ENCODE measurements at places on chromosomes 12 and 14.

DNA sequence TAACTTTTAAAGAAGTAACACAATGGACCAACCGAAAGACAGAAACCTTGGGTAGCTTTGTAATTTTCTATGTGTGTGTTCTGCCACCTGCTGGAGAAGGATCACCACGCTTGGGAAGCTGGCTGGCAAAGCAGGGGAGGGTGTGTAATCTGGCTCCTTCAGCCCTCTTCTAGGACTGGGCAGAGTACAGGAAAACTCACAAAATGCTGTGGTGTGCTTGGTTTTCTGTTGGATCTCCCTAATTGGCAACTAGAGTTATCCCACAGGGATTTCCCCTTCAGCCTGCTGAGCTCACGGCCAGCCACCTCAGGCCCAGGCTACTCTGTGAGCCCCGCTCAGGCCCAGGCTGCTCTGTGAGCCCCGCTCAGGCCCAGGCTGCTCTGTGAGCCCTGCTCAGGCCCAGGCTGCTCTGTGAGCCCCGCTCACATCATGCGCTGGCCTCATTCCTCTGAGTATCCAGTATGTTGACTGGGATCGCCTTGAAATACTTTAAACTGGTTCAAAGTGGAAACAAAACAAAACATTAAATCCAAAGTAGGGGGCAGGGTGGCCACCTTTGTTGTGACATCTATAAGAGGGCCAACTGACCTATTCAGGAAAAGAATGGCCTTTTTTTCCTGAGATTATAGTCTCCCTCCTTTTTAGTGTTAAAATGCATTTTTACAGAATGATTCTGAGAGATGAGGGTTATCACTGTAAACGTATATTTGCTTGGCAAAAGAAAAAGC, 52.0 kb upstream of the RNU6-8 start:
- DNase-seq, result peak; percentile 67

- no peak for DNase-seq
These were observed 20.4 kb downstream of the GALNT9 start for GRCh38 chr12:132308853-132309595.

- peak; percentile 95 for DNase-seq
These were observed 79.9 kb downstream of the ARF6 start for GRCh38 chr14:49972823-49973222.

DNA sequence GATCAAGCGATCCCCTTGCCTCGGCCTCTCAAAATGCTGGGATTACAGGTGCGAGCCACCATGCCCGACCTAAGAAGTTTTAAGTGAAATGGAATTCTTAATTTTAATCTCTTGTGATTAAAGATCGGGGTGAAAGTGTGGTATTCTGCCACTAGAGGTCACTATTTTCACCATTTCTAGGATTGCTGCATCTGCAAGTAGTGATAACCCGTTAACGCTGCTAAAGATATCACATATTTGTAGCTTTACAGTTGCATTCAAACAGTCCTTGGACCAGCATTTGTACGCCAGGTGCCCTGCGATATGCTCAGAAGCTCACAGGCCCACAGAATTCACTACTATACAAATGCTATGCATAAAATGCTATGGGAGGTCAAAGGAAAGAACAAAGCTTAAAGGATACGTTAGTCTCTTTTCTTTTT, 19.3 kb downstream of the CCDC62 start:
- peak; percentile 54 for DNase-seq

DNA sequence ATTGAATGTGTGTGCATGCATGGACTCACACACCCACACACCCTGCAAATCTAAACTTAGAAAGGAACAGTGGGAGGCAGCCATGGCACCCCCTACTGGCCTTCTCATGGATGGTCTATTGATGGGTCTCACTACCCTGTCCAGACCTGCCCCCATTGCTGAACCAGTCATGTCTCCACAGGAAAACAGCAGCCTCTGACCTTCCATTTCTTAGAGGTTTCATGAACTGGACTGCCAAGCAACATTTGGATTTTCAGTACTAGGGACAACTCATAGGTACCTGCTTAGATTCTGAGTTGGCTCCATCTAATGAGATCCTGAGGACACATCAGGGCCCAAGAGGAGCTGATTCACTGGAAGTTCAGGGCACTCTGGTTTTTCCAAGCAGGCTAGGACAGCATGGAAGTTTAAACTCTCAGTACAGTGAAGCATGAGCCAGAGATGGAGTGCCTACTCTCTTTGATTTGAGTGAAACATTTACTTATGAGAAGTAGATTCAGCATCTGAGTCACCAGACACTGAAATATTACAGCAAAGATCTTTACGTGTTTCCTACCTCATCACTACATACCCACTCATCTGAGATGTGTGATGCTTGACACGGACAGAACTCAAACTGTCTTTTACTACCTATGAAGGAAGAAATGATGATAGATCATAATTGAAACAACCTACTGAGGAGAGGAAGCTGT, 98.9 kb upstream of the PLEKHG7 start:
- no peak for DNase-seq

DNA sequence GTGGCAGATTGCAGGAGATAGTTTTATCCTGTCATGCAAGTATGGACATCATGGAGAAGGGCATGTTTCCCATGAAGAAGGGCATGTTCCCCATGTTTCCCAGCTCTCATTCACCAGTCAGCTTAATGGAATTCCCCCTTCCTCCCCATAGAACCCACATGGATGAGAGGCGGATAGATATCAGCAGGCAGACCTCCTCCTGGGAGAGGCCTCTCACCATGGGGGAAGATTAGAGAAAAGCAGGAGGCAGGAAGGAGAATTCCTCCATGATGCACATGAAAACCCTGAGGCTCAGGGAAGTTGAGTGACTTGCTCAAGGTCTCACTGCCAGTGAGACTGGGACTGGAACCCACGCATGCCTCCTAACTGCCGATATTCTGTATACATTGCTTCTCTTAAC, 92.9 kb upstream of the FOXN3 start:
- DNase-seq, result peak; percentile 86

- DNase-seq, result no peak
These were observed 25.3 kb upstream of the TCL1B start for GRCh38 chr14:95660651-95661515.

- no peak for DNase-seq
These were observed 7.1 kb downstream of the MAP3K12 start for GRCh38 chr12:53492188-53492587.

DNA sequence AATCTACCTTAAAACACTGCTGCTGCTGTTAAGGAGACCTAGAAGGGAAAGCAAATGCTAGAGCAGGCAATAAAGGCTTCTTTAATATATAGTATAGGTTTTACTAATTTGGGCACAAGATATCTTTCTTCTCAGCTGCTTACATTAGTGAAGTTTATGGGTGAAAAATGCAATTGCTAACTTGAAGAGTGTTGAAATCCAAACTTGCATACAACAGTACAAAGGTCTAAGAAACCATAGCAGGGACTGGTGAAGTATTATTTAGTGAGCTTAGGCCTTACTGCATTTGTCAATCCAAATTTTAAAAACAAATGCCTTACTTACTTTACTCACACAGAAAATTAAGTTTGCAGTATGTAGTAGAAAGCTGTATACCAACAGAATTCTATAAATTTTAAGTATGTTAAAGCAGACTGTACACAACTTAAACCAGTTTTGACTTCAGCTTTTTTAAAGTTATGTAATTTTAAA, 1.4 kb upstream of the AP4S1 start:
- no peak for DNase-seq

DNA sequence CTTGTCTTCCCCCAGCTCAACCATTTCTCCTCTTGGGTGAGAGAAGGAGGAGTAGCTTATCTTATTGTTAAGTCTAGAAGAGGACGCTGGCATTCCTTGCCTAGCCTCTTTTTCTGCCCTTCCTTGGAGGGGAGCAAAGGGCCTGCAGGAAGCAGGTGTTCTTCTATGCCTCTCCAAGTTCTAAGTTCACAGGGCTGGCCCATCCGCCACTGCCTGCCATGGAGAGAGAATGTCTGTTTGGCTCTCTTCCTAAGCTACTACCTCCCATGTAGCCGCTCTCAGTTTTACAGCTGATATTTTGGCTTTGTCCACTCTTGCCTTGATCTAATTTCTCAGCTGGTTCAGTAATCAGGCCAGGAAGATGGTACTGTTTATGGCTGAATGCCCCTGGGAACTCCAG, 201.2 kb downstream of the NTF3 start:
- no peak for DNase-seq

DNA sequence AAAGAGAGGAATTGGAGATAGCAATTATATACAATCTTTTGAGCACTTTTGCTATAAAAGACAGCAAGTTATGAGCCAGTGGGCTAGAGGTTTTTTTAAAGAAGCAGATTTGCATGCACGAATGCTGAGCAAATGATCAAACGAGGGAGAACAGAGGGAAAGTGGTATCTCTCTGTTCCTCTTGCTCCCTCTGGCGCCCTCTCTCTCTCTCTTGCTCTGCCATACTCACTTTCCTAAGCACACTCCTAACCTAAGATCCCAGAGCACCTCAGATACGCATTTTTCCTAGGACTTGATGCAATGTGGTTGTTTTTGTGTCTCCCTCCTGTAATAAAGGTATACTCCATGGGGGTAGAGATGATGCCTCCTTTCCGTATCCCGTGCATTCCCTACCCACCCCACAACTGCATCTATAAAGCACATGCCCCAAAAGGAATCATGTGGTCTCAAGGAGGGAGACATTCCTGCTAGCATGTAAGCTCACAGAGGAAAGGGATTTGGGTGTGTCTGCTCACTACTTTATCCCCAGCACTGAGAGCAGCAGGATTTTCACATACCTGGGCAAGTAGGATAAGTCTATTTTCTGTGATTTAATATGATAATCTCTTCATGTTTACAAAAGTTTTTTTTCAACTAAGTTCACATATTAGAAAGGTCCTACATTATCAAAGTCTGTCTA, 270.2 kb downstream of the SSPN start:
- DNase-seq, result no peak

- peak; percentile 91 for DNase-seq
These were observed 23.0 kb upstream of the GPR132 start for GRCh38 chr14:105087963-105088811.

DNA sequence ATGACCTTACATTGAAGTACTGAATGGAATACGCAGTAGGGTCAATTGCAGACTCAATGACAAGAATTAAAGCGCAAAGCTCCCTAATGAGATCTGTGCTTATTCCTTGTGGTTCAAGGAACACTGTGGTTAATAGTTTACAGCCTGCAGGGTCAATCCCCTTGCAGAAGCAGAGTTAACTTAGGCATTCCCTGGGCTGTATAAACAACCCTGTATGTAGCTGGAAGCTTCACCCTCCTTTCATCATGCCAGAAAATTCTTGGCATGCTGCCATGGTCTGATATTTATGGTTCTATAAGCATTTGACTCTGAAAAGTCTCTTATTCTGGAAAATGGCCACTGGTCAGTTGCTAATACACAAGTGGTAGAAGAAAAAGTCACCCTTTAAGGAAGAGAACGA, 227.7 kb downstream of the NOVA1 start:
- DNase-seq, result no peak

- DNase-seq, result no peak
These were observed 578.0 kb upstream of the TMEM132C start for GRCh38 chr12:127688906-127689428.

DNA sequence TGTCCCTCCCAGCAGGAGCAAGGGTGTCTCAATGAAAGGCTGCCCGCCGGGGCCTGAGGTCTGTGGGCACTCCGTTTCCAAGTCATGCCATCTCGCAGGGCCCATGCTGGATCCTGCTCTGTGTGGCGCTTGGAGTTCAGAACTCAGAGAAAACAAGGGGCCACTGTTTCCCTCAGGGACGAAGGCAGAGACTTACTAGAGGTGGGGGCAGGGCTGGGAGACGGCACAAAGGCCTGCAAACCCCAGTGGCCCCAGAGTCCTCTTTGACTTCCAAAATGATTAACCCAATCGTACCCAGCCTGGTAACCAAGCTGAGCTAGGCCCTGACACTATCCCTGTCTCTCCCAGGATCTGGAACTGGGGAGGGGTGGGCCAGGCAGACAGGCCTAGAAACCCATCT, 95.8 kb downstream of the ITPK1 start:
- DNase-seq, result no peak

- no peak for DNase-seq
These were observed 52.8 kb upstream of the EGLN3 start for GRCh38 chr14:34003691-34004090.

- DNase-seq, result peak; percentile 86
These were observed 139.5 kb downstream of the CHST11 start for GRCh38 chr12:104596134-104596799.

DNA sequence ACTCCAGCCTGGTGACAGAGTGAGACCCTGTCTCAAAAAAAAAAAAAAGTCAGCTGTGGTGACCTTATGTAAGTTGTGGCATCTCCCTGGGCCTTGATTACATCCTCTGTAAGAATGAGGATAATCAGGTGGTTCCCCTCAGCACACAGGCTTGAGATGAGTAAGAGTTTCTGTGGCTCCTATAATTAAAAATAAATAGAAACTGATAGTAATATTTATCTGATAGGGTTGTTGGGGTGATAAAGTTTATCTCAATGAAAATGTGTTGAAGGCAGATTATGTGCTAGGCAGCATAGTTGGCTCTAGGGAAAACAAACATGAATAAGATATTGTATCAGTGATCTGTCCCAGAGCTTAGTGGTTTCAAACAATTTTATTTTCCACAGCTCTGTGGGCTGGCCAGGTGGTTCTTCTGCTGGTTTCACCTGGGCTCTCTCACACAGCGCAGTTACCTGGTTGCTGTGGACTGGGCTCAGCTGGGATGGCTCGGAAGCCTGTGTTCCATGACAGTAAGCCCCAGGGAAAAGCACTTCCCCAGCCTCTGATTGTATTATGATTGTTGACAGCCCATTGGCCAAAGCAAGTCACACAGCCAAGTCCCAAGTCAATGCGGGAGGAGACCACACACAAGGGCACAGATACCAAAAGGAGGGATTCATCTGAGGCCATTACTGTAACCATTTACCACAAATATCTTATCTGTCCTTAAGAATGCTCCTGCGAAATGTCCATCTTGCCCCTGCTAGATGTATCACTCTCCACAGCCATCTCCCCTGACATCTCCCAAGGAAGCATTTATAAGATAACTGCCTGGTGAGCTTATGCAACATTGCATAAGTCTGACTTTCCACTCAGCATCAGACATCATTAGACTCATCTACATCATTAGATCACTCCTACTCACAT, 151.7 kb downstream of the NUAK1 start:
- DNase-seq, result peak; percentile 87

DNA sequence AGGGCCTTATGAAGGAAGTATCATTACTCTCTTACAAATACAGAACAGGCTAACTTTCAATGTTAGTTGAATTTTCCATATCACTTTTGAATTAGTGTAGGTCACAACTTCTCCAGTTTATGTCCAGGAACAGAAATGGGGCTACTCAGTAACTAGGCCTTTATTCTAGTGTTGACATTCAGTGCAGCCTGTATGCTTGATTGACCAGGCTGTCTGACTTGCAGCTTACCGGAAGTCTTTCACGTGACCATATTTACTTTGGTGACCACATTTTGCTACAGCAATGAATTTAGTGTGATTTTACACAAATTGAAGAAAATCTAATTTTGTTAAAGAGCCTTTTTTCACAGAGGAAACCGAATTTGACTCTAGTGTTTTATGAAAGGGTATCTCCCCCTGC, 12.4 kb downstream of the MTERF2 start:
- DNase-seq, result no peak

GRCh38 chr12:24116548-24116947, 167.1 kb upstream of the SOX5 start:
- no peak for DNase-seq

DNA sequence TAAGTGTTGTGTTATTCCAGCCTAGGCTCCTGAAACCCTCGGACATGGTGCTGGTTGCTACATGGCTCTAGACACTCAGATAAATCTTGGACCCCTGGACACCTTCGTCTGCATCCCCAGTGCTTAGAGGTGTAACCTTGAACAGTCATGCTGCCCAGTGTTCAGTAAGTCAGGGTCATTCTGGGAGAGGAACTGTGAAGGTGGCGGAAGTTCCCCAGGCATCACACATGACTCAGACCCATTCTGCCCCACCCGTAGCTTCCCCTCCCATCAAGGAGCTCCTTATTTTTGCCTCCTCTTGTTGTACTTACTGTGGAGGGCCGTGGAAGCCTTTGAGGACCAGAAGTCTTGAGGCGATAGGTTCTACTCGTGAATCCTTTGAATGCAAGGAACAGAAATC, 18.1 kb upstream of the SSPN start:
- DNase-seq, result no peak
